Keratinocyte (primary cell): ENCODE measurements at places on chromosomes 7 and 10.

DNA sequence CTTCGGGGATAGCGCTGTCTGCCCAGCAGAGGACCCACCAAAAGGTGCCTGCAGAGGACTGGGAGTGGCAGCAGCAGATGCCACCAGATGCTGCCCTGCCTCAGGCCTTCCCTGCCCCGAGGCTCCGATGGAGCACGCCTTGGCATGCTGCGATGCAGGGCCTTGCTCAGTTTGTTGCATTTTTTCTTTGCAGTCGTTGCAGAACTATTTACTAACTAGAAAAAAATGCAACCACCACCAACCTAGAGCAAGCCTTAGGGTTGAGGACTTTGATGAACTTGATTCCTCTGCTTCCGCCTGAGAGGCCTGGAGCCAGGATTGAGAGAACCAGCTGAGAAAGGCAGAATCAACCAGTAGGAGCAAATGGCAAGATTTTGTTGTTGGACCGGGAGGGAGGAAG lies 585.6 kb upstream of the MKI67 start:
- no peak for DNase-seq

DNA sequence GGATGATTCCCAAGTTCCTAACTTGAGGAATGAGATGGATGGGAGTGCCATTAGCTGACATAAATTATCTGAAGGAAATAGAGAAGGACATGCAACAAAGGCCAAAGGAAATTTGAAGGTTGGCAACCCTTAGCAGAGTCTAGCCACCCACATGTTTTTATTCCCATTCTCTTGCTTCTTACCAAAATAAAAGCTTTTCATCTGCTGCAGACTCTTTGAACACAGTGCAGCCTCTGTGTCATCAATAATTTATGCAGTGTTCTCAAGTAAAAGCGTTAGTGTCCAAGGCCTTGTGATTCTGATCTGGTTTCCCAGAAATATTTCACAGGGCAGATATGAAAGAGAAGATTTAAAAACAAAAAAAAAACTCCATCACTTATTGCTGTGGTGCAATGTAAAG lies 98.5 kb downstream of the ST7 start:
- no peak for DNase-seq

- no peak for DNase-seq
Measured at GRCh38 chr7:2621948-2622640, 9.7 kb upstream of the TTYH3 start.

DNA sequence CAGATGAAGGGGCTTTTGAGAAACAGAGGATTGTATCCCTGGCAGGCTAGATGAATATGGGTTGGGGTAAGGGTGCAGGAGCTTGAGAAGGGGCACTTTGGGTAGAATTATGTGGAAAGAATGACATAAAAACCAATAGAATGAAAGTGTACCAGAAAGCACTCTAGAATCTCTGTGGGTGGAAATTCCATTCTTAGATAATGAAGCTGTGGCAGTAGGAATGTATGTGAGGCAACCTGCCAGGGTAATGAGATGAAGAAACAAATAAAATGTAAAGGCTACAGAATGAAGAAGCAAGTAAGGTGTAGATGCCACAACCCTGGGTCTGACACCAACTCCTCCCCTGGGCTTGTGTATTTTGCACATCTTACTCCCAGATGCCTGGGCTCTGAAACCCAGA lies 16.8 kb downstream of the NOBOX start:
- no peak for DNase-seq

DNA sequence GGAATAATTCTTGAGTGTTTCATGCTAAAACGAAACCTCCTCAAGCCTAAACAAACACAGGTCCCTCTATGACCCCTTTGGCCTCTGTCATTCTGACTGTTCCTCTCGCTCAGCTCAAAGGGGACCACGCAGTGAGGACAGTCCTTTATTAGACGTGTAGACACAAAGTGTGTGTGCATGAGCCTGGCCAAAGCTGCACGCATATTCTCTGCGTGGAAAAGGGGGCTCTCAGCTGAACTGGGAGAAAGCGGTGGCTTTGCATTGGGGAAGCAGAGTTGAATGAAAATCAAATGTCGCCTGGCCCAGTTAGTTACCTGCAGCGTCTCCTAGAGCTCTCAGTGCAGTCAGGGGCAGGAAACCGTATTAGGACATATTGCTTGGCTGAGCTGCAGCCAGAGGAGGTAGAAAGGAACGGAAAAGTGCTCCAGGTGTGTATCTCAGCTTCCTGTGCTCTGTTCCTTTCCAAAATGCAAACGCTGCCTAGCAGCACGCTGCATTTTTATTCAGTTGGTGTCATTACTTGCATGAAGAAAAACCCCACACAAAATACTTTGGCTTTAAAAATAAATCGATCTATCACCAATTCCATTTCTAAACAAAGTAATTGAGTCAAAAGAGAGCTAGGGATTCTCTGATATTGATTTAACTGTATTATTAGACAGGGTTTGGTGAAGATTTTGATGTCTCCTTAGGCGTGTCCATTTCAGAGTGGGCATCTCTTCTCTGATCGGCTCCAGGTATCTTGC lies 4.9 kb downstream of the GATA3 start:
- DNase-seq: no peak

GRCh38 chr10:3294919-3295581 lies 122.5 kb upstream of the PITRM1 start:
- DNase-seq: no peak

- DNase-seq: no peak
Measured at GRCh38 chr7:75937958-75938786, 23.2 kb downstream of the POR start.

DNA sequence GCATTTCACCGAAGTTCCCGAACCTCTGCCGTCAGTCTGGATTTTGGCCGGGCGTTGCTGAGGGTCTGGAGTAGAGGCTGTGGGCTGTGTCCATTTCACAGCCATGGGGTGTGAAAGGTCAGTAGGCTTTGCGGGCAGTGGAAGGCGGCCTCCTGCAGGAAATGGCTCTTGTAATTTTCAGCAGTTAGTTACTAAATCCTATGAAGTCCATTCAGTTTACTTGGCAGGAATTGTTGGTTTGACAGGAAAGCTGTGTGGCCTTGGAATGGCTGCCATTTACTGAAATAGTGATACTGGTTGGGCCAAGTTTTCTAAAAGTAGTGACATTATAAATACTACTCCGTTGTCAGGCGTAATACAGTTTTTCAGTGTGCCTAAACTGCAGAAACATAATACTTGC lies 303.7 kb downstream of the CCDC3 start:
- DNase-seq: no peak

DNA sequence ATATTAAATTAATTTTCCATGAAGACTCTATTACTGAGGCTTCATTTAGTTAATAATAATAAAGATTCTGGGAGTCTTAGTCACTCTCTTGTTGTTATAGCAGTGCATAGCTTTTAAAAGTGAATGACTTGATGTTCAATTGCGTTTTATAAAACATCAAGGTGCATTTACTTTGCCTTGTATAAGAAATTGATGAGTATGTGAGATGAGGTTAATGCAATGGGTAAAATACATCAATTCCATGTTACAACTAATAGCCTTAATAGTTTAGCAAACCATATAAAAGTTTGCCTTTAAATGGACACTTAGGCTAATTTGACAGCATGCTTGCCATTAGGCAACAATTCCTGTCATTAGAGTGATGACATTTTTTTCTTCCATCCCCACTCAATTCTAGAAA lies 173.6 kb upstream of the TEX47 start:
- DNase-seq: no peak

- DNase-seq: peak; percentile 40
Measured at GRCh38 chr7:94182066-94182465, 177.9 kb upstream of the BET1 start.

DNA sequence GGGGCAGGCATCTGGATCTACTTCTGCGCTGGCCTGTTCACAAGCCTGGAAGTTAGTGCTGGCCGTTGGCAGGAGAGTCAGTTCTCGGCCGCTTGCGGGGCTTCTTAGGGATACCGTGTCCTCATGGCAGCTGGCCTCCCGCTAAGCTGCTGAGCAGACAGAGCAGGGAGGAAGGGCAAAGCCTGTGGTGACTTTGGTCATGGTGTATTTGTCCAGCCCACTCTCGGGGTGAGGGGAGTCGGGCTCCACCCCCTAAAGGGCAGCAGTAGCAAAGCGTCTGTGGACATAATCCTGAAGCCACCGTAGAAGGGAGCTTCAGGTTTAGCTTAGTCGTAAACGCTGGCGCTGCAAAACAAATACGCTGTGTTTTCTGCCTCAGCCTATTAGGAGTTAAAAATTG lies 12.2 kb downstream of the UBE3C start:
- no peak for DNase-seq

DNA sequence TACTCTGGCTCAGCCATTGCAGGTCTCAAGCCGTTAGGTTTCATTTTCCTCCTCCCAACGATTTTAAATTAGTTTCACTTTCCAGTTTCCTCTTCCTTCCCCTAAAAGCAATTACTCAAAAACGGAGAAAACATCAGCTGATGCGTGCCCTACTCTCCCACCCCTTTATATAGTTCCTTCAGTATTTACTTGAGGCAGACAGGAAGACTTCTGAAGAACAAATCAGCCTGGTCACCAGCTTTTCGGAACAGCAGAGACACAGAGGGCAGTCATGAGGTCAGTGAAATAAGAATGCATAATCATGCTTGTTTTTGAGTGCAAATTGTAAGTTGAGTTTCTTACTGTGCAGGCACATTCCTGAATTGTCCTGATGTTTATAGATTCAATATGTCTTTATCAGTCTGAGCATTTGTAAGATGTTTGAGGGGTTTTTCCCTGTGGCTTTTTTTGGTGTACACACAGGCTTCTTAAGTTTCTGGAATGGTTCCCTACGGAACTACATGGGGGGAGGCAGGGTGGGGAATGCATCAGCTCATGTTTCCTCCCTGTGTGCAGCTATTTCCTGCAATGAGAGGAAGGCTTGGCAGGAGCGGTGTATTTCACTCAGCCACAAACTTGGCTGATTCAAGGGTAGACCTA lies at the start of gene IFIT3:
TSS of gene IFIT3 (plus strand) at position 195 of the 639 bp plus-strand sequence. CDS start at position 272, 77 bp downstream.
- no peak for DNase-seq

DNA sequence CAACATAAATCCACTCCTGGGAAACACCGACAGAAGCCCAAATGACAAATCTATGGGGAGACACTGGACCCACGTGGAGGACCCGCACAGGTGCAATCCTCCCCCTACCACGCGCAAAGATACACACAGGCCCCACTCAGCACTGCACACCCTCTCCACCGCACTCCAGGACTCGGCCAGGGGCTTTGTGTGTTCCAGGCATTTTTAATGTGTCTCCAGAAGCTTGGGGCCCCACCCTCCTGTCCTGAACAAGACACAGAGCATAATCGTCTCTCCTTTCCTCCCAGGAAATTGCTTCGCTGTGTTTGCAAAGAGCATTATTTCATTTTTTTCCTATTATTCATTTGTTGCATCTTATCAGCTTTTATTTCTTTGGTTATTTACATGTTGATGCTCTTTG lies 82.8 kb downstream of the GLI3 start:
- no peak for DNase-seq

- DNase-seq: peak; percentile 50
Measured at GRCh38 chr10:13690281-13690825, 103.6 kb downstream of the PRPF18 start.

- no peak for DNase-seq
Measured at GRCh38 chr10:79292891-79293746, 54.1 kb upstream of the PPIF start.

DNA sequence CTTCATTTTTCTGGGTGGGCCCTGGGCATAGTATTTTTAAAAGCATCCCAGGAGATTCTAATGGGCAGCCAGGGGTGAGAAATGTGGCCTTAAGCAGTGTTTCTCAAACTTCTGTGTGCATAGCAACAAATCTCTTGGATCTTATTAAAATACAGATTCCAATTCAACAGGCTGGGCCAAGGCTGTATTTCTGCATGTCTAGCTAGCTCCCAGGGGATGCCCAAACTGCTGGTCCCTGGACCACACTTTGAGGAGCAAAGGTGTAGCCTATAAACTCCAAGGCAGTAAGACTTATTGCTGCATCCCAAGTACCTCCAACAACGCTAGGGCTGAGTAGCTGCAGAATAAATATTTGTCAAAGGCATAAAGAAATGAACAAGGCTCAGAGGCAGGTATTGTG lies 292.9 kb upstream of the ZMIZ1 start:
- no peak for DNase-seq

GRCh38 chr7:81120803-81121202 lies 202.0 kb upstream of the SEMA3C start:
- no peak for DNase-seq
